Stimulated activated CD8-positive, alpha-beta memory T cell treated with anti-CD3 and anti-CD28 coated beads, Interleukin-4, amount 100 ng/mL, for 1 hour (primary cell): ENCODE measurements at places on chromosomes 2 and 18.

- no peak for DNase-seq
Measured at GRCh38 chr2:56202381-56203121, 18.8 kb downstream of the CCDC85A start.

DNA sequence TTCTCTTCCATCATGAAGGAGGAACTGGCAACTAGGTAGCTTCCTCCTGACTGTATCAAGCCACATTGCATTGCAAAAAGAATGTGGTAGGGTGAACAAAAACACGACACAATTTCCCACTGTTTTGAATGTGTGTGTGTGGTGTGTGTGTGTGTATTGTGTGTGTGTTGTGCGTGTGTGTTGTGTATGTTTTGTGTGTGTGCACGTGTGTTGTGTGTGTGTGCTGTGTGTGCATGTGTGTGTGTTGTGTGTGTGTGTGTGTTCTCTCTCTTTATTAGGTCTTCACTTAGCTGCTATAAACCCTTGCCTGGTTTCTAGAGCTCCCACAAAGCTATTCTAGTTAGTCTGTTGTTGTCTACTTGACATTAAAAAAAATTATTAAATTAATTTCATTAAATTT is 550.0 kb upstream of the GYPC start:
- DNase-seq = no peak

DNA sequence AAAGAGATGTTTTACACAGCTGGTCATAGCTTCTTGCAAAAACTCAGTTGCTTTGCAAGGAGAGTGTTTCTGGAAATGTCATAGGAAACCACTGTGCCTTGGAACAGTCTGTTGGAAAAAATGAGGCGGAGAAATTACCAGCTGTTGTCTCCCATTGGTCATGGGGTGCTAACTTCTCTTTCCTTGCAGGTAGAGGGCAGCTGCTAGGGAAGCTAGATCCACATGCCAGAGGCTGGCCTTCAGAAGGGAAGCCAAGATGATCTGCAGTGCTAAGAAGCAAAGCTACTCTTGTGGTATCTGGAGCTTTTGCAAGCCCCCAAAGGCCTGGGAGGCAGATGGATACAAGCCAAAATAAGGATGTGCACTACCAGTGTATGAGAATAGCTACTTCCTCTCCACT is 34.8 kb upstream of the LAMA1 start:
- no peak for DNase-seq

- DNase-seq = no peak
Measured at GRCh38 chr2:45009303-45009927, at the start of gene SIX2. Gene SIX2 (minus strand): TSS chr2:45009452. CDS start chr2:45009110, 342 bp downstream.
